ENCODE measurements at places on chromosomes 7 and 10.

DNA sequence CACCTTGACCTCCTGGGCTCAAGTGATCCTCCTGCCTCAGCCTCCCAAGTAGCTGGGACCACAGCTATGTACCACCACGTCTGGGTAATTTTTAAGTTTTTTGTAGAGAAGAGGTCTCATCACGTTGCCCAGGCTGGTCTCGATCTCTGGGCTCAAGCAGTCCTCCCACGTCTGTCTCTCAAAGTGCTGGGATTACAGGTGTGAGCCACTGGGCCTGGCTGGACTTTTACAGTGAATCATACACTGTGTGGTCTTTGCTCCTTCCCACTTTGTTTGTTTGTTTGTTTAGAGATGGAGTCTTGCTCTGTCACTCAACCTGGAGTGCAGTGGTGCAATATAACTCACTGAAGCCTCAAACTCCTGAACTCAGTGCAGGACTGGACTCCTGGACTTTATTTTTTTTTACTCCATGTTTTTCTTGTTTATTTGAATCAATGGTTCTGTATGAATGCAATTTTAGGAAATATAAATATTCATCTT lies 12.5 kb downstream of the PPIA start:
- DNase-seq: no peak

GRCh38 chr7:92763636-92764423 lies 72.5 kb downstream of the CDK6 start:
- no peak for DNase-seq

DNA sequence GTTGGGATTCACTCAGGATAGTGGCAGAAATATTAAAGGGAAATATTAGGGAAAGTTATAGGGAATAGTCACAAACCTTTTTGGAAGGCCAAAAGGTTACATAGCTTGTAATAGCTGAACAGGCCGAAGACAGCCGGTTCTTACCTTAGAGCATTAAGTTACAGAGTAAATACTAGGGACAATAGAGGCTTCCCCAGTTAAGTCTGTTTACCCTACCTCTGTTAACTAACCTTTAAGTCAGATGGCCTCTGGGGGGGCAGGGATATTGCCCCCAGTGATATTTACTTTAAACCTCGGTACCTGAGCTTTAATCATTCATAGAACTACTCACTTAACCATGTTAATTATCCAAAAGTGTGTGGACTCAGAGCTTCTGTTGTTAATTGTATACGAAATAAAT lies 7.4 kb downstream of the POLR1F start:
- no peak for DNase-seq

DNA sequence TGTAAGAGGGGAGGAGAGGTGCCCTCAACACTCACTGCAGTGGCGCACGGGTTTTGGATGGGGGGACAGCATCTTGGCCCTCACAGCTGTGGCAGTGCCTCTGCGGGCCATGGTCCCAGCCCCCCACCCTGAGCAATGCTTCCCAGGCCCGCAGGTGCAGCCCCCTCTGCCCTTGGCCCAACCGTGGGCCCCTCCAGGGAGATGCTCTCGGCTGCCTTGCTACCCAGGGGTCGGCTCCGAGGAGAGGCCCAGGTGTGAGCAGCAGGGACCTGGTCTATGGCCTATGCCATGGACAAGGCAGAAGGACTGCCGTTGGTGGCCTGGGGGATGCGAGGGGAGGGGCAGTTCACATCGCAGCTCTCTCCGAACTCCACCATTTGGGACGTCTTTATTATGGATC lies 159.2 kb downstream of the RNF216 start:
- no peak for DNase-seq

- no peak for DNase-seq
Measured at GRCh38 chr7:3867863-3868262, 566.8 kb downstream of the SDK1 start.

- no peak for DNase-seq
Measured at GRCh38 chr7:40610461-40610860, 475.7 kb downstream of the SUGCT start.

DNA sequence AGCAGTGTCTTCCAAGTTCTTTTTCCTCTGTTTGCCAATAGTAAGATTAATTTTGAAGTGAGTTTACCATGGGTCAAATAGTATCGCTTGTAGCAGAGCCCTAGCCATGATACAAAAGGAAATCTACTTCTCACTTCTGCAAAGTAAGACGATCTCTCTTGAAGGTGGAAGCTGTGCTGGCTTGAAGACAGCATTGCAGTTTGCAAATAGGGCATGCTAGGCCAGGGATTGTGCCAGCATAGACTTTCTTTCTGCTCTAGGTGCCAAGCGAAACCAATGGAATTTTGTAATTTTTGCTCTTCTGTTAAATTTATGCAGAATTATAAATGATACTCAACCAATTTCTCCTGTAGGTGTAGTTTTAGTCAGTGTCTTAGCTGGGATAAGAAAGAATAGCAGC lies 74.5 kb downstream of the SLC13A1 start:
- no peak for DNase-seq

DNA sequence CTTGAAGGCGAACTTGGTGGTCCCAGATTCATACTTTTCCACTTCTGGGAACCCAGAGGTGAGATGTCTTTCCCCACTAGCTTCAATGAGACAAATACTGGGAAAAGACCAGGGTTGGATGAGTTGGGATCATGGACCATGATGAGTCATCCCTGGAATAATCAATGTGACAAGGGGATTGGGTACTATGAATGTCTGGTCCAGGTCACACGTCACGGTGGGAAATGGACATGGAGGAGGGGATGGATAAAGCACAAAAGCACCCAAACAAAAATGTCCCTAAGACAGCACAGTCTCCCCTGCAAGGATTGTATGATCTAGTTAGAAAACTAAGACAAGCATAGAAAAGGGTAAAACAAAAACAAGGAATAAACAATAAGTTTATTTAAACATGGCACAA lies 12.4 kb upstream of the SORBS1 start:
- no peak for DNase-seq

DNA sequence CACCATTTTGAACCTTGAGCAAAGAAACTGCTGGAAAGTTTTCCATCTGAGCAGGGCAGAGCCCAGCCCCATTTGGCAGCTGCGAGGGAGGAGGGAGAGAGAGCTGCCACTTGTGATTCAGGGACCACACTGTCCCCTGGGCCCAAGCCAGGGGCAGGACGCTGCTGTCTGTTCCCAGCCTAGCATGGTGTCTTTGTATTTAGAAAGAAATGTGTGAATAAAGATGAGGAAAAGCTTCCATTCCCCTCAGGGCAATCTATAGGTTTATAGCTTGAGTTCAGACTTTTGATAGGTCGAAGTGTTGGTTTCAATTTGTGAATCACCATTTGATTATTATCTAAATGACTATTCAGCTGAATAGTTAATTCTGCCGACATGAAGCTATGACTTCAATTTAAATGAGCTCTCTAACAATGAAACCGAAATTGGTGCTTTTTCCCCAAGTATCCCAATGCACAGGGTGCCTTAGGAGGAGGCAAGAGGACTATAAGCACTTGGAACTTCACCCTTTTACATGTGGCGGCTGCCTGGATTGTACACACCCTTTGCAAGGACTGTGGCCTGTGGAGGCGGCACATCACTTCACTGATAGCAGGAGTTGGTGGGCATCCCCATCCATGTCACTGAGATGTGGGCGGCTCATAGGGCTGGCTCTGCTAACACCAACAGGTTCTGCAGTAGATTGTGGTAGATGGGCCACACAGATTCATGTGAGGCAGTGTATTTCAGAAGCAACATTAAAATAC lies 223.5 kb downstream of the CCDC3 start:
- DNase-seq: peak; percentile 37

GRCh38 chr10:14665304-14665703 lies 109.4 kb downstream of the FAM107B start:
- no peak for DNase-seq

GRCh38 chr7:51180092-51180491 lies 136.5 kb downstream of the COBL start:
- no peak for DNase-seq

DNA sequence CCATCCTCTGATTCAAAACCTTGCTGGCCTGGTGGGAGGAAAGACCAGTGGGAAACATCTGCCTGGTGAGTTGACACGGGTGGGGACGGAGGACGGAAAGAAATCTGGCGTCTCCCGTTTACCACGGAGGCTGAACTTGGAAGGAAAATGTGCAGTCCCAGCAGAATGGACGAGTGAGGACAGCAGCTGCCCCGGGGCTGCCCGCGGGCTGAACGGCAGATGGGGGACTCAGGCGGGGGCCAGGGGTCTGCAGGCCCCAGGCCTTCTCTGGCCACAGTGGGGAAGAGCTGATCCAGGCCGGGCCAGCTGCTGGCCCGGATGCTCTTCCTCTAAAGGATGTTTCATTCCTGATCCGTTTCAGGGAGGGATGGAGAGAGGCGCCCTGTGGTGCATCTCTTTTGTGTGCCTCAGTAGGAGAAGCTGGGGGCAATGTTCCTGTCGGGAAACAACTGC lies 147.5 kb upstream of the CHST15 start:
- no peak for DNase-seq

DNA sequence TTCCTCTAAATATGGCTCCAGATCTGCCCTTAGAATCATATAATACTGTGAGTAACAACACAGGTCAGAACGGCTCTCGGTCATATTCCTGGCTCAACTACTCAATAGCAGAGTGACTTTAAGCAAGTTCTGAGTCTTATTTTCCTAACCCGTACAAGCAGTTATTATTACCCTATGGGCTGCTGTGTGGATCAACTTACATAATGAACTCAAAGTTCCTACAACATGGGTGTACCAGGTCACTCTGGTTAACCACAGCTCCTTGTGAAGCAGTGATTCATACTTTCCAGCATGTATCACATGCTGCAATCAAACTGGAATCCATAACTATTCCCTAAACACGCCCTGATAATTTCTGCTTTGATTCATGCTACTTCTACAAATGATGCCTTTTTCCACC lies 107.3 kb downstream of the LRRN3 start:
- DNase-seq: no peak

DNA sequence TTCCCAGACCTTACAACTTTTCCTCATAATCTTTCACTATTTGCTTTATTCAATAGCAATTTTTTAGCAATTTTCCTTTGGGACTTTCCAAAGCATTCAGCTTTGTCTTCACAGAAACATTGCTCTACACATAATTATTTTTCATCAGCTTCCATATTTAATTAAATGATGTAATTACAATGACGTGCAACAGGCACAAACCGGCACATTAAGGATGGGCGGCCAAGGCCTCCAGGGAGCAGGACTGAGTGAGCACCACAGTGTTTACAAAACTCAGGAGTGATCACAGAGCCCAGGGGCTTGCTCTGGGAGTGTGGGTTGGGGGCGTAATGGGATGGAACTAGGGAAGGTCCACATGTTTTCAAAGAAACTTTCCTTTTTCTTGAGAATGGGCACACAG lies 69.8 kb downstream of the MAD1L1 start:
- no peak for DNase-seq

GRCh38 chr10:113959383-113959760 lies 84.3 kb upstream of the ADRB1 start:
- DNase-seq: no peak

- DNase-seq: no peak
Measured at GRCh38 chr10:72810976-72811375, 82.6 kb upstream of the OIT3 start.

DNA sequence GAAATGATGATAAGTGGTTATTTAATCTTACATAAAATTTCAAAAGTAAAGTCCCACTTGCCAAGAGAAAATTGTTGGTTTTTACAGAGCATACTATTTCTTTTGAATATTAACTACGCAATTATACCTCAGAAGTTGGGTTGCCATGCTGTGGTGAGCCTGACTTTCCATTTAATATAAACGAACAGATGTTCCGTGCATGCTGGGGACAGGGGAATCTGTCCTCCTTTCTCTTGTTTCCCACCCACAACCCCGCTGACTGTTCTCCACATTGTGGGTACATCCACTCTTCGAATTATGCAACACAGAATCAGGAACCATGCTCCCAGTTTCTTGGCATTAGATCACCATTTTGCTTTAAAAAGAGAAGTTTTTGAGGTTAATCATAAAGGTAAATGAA lies 29.2 kb upstream of the RTKN2 start:
- DNase-seq: no peak

DNA sequence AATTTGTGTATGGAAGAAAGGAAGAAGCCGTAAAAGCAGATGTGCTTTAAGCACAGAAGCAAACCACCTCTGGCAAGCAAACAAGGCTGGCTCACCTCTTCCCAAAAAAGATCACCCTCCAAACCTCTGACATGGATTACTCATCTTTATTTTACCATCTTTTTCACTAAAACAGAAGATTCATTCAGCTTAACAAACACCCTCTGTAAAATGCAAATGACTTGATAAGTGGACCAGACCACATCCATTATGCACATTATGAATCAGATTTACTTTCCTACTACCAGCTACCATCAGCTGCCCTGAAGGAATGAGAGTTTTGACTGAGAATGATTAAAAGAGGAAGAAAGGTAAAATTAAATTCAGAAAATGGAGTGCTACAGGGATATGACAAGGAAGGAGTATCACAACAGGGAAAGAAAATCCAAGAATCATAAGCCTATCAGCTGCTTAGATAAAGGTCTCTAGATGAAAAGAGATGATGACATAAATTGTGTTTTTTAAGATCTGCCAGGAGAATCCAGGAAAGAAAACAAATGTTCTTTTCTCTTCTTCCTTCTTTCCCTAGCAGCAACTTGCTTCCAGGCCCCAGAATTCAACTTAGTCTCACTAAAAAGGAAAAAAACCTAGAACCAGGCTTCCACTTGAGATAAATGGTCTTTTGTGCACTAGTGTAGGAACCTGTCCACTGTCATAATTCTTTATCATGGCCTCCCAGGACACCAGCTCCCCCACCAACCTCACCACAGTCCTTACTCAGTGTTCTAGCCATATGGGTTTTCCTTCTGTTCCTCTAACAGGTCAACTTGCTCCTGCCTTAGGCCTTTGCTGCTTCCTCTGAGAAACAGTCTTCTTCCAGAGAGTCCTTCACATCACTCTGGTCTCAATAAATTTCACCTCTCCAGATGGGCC lies 47.4 kb downstream of the JAZF1 start:
- DNase-seq: no peak

GRCh38 chr7:24767878-24768569 lies 10.8 kb upstream of the GSDME start:
- DNase-seq: no peak

- no peak for DNase-seq
Measured at GRCh38 chr10:29811751-29812427, 177.1 kb upstream of the SVIL start.

- no peak for DNase-seq
Measured at GRCh38 chr7:24349339-24349738, 65.3 kb downstream of the NPY start.

DNA sequence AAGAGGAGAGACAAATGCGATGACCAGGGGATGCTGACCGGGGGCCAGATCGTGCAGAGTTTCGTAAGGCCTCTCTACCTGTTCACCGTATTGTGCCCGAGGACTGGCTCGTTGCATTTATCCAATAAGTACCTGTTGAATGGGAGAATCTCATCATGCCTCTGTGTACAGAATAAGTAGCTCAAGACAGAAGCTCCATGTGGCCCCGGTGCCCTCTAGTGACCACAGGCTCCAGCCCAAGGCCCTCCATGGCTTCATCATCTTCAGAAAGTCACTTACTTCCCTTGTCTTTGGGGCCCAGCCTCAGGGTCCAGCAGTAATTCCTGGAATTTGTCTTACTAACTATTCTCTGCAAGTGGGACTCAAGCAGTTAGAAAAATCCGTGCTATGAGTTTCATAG lies 151.0 kb downstream of the CHN2 start:
- DNase-seq: peak; percentile 68

Data from posterior cingulate gyrus (tissue), 11 donors.